Activated CD4-positive, alpha-beta T cell treated with anti-CD3 and anti-CD28 coated beads, Interleukin-10, Interleukin-2, amounts not matched to agents 100 ng/mL and 50 ng/mL, durations not matched to agents 16 hours and 8 hours (primary cell): ENCODE measurements at places on chromosomes 16 and 17.
A peak's percentile ranks its signal among the peaks of the same experiment; 100 is the strongest.

DNA sequence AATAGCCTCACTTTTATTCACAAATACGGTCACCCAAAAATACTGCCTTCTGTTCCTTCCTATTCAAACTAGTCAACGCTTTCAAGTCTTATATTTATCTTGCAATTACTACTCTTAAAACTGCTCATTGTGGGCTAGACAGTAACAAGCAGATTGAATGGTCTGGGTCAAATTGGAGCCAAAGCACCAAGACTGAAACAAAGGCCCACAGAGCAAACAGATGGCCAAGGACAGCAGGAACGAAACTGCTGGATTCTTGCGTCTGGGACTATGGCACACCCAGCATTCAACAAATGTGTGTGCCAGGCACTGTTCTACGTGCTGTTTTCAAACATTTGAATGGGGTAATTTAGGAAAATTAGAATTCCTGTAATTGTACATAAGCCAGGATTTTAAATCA, 250.1 kb upstream of the PSMD7 start:
- no peak for DNase-seq

- no peak for DNase-seq
These were observed at the start of gene DHRS7C for GRCh38 chr17:9790889-9791876. Gene DHRS7C (minus strand): TSS chr17:9791592. CDS start chr17:9791284, 308 bp downstream.

- DNase-seq: peak; percentile 25
These were observed 863 bp downstream of the ADPRM start for GRCh38 chr17:10698096-10698818.

- DNase-seq: peak; percentile 92
These were observed 38.5 kb downstream of the TBC1D16 start for GRCh38 chr17:79997011-79997660.

DNA sequence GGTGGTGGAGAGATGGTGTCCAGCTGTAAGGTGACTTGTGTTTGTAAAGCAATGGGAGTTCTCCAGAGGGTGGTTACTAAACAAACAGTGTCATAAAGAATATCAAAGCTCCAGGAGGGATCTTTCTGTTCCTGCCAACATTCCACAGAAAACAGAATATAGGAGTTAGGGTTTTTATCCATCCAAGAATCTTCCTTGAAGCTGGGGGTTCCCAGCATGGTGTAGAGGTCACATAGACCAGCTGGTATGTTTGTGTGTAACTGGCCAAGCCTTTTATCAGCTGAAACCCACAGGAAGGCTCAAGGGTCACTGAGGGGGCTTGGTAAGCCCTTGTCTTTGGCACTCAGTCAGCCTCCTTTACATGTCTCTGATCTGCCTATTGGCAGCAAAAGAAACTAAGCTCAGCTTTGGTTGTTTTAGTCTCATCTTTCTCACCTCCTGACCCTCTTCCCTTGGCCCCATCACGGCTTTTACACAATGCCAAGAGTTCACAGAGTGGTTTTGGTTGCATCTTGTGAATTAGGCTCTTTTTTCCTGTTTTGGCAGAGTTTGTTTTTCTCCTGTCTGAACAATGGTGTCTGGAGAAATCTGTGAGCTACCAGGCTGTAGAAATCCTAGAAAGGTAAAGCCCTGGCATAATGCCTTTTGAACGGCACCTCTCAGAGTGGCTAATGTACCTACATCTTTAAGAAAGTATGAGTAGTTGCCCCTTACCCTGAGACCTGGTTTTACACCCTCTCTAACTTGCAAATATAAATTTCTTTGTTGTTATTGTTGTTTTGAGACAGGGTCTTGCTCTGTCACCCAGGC, 4.6 kb downstream of the CNTD1 start:
- DNase-seq: no peak
